ENCODE measurements at places on chromosomes 2 and 18. TPM values are rescaled to one million over a fixed set of nuclear protein-coding genes. Genes with fewer than 3 reads are reported as not detected.

CPLX4 gene
- total RNA-seq: not detected

GRCh38 chr18:79866889-79867574 lies 69.3 kb downstream of the KCNG2 start:
- no peak for DNase-seq

GRCh38 chr2:88471083-88471942 lies 18.8 kb upstream of the FOXI3 start:
- DNase-seq: no peak

DNA sequence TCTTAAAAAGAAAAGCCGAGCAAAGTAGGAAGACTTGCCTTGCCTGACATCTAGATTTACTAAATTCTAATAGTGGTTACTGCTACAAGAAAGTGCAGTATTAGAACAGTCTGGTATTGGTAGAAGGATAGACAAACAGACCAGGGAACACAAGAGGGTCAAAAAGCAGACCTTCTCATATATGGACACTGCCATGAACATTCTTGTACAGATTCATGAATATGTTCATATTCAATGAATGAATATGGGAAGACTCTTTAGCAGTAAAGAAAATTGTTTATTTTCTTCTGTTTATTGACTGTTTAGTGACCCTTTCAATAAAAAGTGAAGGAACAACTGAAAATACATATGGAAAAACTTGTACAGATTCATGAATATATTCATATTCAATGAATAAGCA lies 37.6 kb downstream of the DTNB start:
- no peak for DNase-seq

DNA sequence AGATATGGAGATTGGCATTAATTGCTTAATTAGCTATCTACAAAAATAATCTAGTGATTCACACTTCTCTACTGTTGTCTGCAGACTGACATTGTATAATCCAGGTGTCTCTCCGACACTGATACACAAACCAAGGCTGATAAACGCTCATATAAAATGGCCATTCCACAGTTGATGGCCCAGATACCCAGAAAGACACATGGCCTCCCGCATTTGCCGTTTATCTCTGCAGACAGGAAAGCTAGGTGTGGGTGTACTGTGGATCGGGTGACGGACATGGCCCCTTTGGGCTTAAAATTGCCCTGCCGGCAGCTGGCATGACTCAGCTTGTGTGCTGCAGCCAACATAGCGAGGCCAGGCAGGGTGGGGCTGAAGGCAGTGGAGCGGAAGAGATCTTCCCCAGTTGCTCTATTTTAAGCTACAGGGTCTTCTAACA lies 18.5 kb downstream of the PMAIP1 start:
- DNase-seq: no peak

C2orf92 gene
- total RNA-seq: 2.4 TPM

GRCh38 chr2:58740426-58740825 lies 499.3 kb upstream of the FANCL start:
- no peak for DNase-seq

DNA sequence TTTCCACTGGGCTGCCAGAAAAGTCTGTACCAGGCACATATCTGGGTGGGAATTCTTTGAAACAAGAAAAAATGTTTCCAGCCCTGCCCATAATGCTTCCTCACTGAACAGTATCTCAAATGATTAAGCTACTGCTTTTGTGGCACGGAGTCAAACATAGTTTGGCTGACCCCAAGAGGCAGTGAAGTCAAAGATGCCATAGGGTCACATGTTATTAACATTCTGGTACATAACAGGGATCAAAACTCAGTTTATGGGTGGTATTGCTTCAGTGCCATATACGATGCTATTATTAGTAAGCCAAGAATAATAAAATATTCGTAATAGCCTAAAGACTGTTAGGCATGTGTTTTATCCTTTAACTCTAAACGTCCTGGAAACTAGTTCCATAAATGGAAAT lies 112.4 kb downstream of the FEZ2 start:
- DNase-seq: peak; percentile 89

DNA sequence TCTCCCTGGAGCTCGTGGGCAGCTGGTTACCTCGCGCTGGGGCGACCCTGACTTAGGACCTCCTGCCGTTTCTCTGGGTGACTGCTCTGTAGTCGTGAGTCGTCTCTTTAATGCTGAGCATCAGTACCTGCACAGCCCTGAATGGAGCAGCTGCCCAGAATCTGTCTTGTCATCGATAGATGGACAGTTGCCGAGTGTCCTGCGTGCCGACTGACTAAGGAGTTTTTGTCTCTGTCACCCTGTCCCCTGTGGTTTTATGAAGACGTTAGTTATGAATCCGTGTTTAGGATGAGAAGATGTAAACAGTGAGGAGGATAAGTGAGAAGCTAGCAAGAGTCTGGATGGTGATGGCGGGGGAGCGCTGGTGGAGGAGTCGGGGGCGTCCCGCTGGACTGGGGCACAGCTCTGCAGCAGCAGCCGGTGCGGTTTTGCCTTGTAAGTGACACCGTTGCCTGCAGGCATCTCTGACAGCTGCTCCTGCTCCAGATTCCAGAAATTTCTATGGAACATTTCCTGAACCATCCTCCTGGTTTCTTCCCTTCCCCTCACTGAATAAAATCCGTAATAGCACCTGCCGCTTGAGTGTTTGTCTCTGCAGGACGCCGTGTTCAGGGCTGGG lies 13.3 kb downstream of the AGAP1 start:
- DNase-seq: no peak

HJURP gene
- total RNA-seq: 16.0 TPM

GRCh38 chr2:219218217-219218731 lies 484 bp downstream of the ABCB6 start:
- DNase-seq: peak; percentile 85

PROC gene
- total RNA-seq: not detected

DNA sequence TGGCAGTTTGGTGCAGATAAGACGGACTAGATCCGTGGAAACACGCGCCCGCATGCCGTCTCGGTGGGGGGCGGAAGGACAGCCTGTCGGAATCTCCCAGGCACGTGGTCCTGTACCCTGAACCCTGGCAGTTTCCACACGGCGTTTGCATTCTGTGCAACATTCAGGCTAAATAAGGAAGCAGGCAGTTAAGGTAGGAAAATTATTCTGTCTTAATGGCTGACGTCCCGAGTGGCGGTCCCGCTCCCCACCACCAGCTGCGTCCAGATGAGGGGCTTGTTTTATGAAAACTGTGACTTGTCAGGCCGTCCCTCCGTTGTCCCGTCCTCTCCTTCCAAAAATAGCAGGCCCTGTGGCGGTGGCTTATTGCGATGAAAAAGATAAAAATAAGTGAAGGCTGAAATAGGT lies 120.2 kb downstream of the NFATC1 start:
- no peak for DNase-seq

TCF4 gene
- total RNA-seq: 67.4 TPM

GRCh38 chr2:75506101-75506697 lies 54.5 kb downstream of the EVA1A start:
- no peak for DNase-seq

- no peak for DNase-seq
Observed at GRCh38 chr2:71730785-71731383, 277.5 kb downstream of the DYSF start.

GRCh38 chr18:48803951-48804855 lies 146.6 kb downstream of the SMAD7 start:
- no peak for DNase-seq

DNA sequence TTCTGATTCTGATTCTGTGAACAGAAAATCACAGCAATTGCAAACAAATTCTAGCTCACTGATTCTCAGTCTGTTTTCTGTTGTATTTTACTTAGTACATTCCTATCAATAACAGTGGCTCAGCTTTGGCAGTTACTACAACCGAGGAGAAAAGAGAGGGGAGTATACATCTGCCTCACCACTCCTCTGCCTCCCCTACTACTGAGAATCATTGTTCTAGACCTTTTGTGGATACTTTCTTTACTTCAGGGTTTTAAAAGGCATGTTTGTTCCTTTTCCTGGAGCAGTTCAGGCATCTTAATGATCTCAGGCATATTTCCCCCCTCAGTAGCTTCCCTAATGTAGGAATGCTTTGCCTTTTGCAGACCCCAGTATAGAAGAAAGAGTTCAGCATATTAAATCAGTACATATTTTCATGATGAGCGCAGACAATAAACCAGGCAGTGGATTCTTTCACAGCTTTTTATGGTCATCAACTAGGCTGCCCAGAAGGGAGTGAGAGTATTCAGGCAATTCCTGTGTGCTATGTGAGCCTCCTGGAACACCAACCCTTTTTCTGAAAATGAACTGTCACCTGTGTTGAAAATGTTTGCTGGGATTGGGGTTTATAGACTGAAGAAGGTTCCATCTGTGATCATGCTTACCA lies 10.3 kb downstream of the STAMBP start:
- DNase-seq: peak; percentile 30

PCARE gene
- total RNA-seq: not detected

DNA sequence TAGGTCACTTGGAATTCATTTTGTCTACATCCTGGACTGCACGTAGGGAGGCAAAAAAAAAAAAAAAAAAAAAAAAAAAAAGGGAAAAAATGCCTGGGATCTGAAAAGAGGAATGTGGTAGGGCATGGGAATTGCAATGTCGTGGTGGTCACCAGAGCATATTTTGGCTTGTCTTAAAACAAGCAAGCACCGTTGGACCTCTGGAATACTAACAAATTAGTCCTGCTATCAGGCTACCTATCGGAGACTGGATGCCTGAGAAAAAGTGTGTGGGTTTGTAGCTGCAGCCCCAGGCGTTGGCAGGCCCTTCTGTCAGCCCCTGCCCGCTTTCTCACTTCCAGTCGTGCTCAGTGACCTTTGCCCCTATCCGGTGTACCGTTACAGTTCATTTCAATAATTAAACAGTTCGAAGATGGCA lies 588.5 kb upstream of the ZEB2 start:
- DNase-seq: no peak

- DNase-seq: no peak
Observed at GRCh38 chr18:62904396-62905285, 189.3 kb downstream of the PHLPP1 start.

DNA sequence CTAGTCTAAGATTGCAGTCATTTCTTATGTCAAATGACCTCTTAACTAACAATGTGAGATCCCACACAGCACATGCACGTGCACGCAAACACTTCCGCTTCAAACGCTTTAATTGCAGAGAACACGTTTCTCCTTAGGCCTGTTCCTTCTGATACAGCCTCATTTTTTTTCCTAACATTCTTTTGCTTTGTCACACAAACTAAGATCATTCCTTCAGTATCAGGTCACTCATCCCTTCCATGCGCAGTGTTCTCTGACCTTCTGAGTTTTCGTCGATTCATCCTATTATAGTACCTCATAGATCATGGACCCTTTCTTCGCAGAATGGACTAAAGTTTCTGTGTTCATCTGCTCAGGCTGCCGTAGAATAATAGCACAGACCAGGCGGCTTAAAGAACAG lies 327.1 kb upstream of the CDH19 start:
- DNase-seq: no peak

SH3RF3 gene
- 2.8 TPM for total RNA-seq

TNFRSF11A gene
- total RNA-seq: 0.05 TPM

CCDC93 gene
- total RNA-seq: 12.1 TPM

GRCh38 chr2:220949466-220949865 lies 622.6 kb downstream of the EPHA4 start:
- DNase-seq: no peak

DNA sequence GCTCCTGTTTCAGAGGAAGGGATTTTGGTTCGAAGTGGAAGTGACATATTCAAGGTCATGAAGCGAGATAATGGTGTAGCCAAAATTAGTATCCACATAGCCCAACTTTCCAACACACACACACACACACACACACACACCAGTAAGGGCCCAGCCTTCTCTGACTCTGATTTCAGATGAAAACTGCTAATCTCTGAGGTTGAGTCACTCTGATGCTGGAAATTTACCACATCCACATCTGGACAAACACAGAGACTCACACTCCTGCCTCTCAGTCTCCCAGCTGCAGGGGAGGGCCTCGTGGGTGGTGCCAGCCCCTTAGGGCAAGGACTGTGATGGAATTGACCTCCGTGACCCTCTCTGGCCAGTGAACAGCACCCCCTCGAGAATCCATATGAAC lies 29.0 kb upstream of the SLC35F6 start:
- DNase-seq: peak; percentile 87

- peak; percentile 73 for DNase-seq
Observed at GRCh38 chr2:69177063-69177771, 164.2 kb downstream of the ANTXR1 start.

DNA sequence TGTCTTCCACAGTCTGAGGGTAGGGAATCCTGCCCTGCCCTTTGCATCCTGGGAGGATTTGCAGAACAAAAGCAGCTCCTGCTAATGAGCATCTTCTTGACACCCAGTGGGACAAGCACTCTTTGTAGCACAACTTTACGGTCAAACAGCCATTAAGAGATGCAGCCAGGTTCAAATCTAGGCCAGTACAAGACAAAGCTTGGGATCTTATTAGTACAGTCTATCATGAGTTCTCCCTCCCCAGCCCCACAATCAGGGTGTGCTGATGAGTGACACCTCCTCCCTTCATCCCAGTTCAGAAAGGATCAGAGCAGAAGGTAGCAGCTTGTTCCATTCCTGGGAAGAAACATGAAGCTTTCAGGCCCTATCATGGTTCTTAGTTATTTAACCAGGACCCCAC lies 41.9 kb downstream of the MARCO start:
- DNase-seq: no peak

GRCh38 chr2:241854342-241855244 lies 4.1 kb downstream of the PDCD1 start:
- no peak for DNase-seq

PPP1R7 gene
- 110 TPM for total RNA-seq

GRCh38 chr2:192544371-192544955 lies 349.7 kb upstream of the TMEFF2 start:
- DNase-seq: no peak

- peak; percentile 68 for DNase-seq
Observed at GRCh38 chr2:168961450-168962229, 60.5 kb downstream of the G6PC2 start.

DNA sequence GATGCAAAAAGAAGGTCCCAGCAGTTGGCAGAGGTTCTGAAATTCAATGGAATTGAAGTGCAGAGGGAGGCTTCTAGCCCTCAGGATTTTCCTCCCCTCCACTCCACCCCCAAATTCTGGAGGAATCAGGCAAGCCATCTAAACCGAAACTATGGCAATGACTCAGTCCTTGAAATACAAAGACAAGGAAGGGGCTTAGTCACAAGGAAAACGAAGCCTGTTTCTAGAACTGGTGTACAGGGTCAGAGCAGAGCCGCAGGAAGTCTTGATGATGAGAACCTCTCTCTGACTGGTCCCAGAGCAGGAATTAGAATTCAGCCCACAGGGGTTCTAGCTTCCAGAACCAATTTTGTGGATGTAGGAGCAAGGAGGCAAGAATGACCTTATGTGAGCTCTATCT lies 111.7 kb upstream of the SCN1A start:
- peak; percentile 92 for DNase-seq

Measured in HFFc6 (cell line).